Urothelium cell line (cell line): ENCODE measurements at places on chromosomes 12 and 14.

GRCh38 chr14:105257464-105257863 is 9.1 kb downstream of the BTBD6 start:
- DNase-seq, result no peak

DNA sequence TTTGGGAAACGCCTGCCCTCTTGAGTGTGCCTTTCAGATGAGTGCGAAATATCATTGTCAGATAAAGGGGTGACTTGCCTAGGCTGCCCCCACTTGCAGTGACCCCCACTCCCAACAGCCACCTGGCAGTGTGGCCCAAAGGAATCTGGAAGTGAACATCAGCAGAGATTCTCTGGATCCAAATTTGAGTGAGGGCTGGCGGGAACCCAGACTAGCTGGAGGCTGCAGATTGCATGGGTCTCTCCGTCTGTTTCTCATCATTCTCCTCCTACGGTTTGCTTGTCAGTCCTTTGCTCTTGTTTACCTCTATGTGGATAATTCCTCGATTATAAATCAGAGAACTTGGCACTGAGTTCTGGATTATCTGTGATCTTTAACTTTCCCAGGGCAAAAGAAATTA is 280.8 kb downstream of the ZFP36L1 start:
- DNase-seq, result no peak

DNA sequence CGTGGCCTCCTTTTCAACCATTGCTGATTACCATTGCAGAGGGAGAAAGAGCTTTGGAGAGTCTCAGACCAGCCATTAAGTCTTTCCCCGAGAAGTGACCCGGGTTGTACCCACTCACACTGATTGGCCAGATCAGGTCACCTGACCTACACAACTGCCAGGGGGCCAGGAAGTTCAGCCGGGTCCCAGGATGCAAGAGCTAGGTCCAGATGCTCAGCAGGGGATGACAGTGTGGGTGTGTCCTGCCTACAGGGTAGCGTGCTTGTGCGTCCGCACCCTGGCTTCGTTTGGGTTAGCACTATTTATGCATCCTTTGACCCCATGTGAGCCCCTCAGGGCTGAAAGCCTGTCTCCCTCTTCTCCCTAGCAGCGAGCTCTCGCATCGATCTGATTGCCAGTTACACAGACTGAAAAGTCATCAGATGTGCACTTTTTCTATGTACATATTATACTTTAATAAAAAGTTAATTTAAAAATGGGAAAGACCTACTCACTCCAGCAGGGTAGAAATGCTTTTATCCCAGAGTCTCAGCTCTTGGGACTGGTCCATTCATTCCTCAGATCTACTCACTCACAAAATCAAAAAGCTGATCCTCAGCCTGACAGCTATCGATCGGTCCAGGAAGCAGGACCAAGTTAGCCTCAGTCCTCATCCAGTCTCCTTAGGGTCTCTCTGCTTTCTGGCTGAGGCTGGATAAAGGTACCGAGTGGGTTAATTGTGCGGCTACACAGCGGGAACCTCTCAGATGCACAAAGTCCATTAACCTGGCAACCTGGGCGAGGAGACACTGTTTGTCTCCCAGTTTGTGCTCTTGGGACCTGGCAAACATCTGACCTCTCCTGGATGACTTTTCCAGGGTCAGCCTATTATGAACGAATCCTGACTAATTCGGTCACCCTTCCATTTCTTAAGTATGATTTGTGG is 68.0 kb downstream of the SERPINA3 start:
- DNase-seq, result no peak

- DNase-seq, result no peak
These were observed 30.8 kb downstream of the COA8 start for GRCh38 chr14:103593577-103593976.

DNA sequence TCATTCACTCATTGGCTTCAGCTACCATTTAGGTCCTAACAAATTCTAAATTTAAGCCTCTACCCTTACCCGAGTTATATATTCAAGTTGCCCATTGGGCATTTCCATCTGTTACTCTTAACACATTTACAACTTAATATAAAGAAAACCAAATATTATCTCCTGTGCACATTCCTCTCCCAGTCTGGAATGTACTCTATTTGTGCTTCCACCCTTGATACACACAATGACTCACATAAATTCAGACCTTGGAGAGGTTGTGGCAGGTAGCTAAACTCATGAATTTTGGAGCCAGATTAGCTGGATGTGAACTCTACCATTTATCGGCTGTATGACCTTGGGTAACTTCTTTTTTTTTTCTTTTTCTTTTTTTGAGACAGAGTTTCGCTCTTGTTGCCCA is 51.1 kb downstream of the BRMS1L start:
- no peak for DNase-seq

- no peak for DNase-seq
These were observed 696.0 kb downstream of the C12orf50 start for GRCh38 chr12:87332987-87333726.

DNA sequence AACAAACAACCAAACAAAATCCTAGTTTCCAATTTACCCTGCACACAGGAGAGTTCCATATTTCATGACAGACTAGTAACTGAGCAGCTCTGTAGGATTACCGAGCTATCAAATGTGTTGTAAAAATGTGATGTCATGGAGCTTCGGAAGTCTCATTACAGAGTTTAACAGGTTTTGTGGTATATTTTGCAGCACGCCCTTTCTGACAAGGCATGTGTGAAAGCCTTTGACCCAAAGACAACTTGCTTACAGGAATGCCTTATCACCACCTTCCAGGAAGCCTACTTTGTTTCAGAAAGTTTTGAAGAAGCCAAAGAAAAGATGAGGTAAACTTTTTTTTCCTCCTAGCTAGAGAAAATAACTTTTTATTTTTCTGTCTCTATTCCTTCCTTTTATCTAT is 92.4 kb downstream of the TPH2 start:
- no peak for DNase-seq

GRCh38 chr14:95483309-95484165 is 32.9 kb downstream of the SYNE3 start:
- DNase-seq, result peak; percentile 83

DNA sequence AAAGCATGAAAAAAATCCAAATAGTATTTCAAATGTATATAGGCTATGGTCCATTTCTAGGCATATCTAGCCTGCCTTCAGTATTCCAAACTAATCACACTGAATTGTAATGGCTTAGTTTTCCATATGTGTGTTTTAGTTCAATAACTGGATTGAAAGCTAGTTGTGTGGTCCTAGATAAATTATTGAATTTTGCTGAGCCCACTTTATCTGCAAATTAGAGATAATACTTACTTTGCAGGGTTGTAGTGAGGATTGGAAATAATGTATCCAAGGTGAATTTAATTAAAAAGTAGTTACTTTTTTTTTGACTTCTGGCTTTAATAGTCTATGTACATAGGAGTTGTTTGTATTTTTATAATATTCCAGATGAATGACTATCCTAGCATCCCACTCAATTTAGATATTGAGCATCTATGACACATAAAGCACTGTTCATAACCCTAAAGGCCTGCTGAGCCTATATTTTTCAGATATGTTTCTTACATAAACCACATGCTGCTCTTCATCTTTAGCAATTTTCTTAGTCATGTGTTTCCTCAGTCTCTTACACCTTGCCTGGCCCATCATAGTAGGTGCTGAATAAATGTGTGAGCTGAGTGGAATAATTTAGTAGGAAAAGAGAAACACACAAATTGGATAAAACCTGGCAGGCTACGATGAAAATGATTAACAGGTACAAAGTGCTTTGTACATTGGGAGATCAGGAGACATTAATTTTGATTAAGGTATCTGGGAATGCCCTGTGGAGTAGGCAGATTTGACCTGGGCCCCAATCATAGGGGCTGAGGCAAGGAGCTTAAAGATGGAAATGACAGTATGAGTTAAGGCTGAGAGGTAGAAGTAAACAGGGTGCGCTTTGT is 1.1 kb upstream of the ATP23 start:
- DNase-seq, result no peak

- DNase-seq, result peak; percentile 91
These were observed 742 bp downstream of the SPSB2 start for GRCh38 chr12:6872073-6873048.

DNA sequence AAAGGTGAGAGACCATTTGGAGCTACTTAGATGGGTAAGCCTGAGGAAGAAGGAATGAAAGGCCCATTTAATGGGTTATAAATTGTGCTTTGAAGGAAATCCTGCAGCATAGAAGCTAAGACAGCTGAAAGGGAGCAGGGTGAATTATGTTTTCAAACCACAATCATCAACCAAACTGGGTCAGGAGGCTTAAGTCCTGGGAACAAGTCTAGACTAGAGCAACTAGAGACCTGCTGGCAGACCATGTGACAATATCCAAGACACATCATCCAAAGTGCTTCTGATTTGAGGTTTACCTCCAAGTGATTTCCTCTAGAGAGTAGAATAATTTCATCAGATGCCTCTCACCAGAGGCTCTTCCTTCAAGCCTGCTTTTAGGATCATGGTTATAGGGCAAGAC is 53.7 kb downstream of the MAP3K9 start:
- DNase-seq, result peak; percentile 72
